ENCODE measurements at places on chromosomes 6 and 20.

DNA sequence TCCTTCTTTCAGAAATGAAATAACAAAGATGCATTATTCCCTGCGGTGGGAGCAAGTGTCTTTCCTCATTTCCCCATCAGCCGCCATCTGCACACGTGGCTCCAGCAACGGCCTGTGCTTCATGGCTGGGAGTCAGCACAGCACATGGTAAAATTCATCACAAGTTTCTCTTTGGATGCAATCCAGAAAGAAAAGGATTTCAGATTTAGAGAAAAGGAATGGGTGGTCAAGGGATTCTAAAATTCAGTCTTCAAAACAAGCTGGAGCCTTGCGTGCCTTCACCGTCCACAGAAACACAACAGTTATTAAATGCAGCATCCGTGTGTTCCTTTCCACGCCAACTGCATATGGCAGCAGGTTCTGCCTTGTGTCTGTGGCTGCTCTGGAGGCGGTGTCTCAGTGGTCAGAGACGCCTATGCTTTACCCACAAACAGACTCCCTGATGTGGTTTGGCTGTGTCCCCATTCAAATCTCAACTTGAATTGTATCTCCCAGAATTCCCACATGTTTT is 107.6 kb downstream of the THBS2 start:
- no peak for DNase-seq

DNA sequence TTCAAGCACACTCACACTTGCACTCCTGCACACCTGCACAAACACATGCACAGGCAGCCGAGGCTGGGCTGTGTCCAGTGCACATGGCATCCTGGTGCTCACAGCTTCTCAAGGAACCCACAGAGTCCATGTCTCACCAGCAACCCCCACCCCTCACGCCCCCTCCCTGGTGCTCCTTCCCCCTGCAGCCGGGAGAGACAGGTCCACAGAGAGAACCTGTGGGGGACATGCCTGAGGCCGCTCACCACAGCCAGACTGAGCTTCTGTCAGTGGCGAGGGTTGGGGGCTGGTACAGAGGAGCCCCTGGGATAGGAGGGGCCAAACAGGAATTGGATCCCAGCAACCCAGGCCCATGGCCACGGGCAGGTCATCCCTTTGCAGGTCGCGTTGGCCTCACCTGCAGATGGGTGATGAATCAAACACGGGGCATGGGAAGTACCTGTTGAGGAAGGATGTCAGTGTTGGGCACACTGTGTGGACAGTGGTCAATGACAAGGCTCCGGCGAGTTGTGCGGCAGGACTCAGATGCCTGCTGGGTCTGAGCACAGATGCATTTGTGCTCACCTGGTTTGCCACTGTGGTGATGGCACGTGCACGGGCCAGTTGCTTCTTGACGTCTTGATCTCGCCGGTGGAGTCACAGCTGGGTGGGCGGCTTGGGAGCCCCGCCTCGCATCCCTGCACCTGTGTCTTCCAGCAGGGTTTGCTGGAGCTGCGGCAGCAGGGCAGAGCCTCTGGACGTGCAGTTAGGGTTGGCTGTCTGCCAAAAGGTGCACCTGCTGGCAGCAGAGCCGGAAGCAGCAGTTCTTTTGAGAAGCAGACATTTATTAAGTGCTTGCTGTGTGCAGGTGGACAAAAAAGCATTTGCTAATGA is 113.0 kb downstream of the ERMARD start:
- DNase-seq: no peak

GRCh38 chr6:109381747-109382575 is at the start of gene CD164:
CD164 (minus strand) TSS chr6:109382467; CDS start chr6:109382378, 89 bp downstream.
- DNase-seq: peak; percentile 56

DNA sequence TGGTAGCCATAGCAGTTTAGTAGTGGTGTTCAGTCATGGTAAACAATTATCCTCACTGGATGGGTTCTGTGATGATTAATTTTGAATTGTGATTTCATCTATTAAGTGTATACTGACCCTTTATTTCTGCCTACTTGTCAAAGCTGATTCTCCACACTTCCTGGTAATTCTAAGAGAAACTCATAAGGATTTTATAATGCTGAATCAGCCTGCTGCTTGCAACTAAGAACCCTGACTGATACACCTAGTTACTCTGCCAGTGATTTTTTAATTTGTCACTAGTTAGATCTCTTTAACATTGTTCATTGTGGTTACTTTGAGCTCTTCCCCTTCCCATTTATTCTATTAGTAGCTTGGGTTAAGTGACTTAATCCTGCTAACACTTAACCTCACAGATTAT is 8.6 kb downstream of the CDC40 start:
- DNase-seq: no peak

- no peak for DNase-seq
These were observed 46.4 kb downstream of the SASH1 start for GRCh38 chr6:148389086-148389485.

Data from stimulated activated CD8-positive, alpha-beta memory T cell treated with anti-CD3 and anti-CD28 coated beads, Interleukin-15, amount 100 ng/mL, for 24 hours (primary cell).